ENCODE measurements at places on chromosomes 2 and 18.

GRCh38 chr2:1394709-1395408 is 18.4 kb upstream of the TPO start:
- DNase-seq, result no peak

GRCh38 chr2:235669269-235669831 is 175.5 kb downstream of the AGAP1 start:
- DNase-seq, result peak; percentile 75

- DNase-seq, result peak; percentile 1
Observed at GRCh38 chr2:67234440-67234839, 162.7 kb upstream of the ETAA1 start.

DNA sequence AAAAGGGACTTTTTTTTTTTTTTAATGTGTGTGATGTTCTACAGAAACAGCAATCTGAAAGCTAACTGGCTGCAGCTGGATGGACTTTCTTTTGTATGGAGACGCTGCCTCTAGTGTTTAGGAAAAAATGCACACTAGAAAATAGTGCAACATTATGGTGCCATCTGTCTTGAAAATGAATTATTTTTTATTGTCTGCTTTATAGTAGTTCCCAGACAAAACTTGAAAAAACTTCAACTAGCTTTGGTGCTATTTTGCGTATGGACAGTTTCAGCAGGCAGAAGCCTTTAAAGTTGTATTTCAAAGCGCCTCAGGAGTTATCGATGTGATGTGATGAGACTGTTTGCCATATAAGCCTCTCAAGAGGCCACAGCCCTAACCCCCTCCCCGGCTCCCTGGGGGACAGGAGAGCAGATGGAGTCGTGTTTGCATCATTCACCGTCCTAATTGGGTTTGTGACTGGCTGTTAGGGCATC is 86.9 kb downstream of the LTBP1 start:
- DNase-seq, result peak; percentile 67

DNA sequence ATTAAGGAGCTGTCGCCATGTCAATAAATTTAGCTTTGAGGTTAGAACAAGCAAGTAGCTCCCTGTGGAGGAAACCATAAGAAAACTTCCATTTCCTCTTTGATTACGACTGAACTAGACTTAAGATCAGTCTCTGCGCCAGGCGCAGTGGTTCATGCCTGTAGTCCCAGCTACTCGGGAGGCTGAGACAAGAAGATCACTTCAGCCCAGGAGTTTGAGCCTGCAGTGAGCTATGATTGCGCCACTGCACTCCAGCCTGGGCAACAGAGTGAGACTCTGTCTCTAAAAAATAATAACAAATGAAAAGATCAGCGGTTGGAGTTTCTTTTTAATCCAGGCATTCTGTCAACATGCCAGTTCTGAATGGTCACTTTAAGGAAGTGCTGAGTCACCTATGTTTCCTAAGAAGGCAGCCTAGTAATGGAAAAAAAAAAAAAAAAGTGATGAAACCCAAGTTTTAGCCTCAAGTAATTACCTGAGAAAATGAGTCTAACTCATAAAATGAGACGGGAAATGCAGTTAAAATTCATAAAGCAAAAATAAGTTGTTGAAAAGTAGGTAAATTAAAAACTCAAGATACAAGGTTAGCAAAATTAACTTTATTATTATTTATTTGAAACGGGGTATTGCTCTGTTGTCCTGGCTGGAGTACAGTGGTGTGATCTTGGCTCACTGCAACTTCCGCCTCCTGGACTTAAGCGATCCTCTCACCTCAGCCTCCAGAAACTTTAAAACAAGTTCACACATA is 10.2 kb downstream of the C18orf32 start:
- peak; percentile 84 for DNase-seq

DNA sequence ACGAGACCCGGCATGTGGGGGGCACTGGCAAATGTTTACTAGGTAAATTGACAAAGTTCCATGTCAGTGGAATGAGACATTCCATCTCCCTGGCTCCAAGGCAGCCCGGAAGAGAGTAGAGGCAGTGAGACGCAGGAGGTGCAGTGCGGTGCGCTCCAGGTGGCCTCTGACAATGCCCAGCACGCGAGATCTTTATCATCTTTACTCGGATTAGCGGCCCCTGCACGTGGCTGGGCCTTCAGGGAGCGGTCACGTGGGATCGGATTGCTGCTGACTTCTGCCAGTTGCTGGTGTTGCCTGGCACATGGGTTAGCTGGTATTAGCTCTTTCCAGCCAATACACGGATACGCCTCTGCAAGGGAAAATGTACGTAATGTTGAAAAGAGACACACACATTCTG is 151.2 kb upstream of the ALKAL2 start:
- no peak for DNase-seq

DNA sequence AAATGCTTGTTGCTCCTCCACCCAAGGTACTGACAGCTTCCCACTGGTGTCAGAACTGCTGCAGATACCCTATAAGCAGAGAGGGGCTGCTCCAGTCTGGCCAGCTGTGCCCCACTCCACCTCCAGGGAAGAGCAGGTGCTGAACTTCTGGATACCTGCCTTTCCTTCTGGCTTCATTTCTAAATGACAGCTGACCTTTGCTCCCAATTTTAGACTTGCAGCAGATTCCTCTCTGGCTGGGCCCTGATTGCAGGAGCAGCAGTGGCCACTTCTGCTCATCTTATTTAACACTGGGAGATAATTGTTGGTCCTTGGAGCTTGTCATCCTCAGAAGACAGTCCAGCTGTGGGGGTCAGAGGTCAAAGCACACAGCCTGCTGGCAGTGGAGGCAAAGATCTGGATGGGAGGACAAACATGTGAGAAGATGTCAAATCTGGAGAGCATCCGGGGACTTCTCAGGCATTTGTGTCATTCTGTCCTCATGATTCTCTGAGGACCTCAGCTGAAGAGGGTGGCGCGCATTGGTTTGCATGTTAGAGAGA is 38.9 kb downstream of the SETBP1 start:
- no peak for DNase-seq

DNA sequence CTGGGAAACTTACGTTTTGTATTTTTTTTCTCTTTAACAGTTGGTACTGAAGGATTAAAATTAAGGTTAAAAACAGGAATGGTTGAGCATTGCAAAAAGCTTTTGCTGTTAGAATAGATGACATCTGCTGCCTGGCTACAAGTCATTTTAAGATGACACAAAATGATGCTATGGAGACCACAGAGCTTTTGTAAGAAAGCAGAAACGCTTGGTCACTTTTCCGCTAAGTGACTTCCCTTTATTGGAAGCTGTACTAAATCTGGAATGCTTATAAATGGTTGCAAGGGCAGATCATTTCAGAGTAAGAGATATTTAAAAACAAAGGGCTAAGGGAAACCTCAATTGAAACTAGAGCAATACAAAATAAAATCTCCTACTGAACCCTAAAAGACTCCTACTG is 544.0 kb downstream of the STK39 start:
- DNase-seq, result peak; percentile 59

GRCh38 chr2:182540252-182540651 is 113.4 kb upstream of the PDE1A start:
- peak; percentile 18 for DNase-seq

GRCh38 chr2:63189026-63189425 is 138.4 kb downstream of the OTX1 start:
- peak; percentile 66 for DNase-seq

DNA sequence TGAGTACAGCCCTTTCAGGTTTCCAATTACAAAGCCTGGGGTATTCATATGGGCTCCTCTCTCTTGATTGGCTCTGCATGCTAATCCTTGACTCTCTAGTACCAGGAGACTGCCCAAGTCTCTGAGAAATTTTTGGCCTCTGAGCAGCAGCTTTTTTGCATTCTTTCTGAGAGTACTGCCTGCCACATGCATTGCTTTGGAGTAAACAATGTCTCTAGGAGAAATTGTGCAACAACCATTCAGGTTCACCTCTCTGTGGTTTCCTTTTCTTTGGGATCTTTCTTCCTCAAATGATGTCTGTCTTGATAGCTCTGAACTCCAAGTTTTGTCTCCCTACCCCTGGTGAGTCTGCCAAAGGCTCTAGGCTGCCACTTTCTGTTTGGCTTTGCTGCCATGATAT is 115.8 kb upstream of the SETBP1 start:
- no peak for DNase-seq

Measured in OCI-M1 (cell line).